ENCODE measurements at places on chromosomes 11 and 22.

GRCh38 chr11:111974446-111974845 is 37.3 kb downstream of the DIXDC1 start:
- no peak for DNase-seq

GRCh38 chr11:831118-831864 is 1.5 kb upstream of the CD151 start:
- no peak for DNase-seq

- no peak for DNase-seq
Measured at GRCh38 chr11:9344061-9344680, 29.8 kb upstream of the TMEM41B start.

GRCh38 chr11:2943711-2944118 is 14.5 kb upstream of the PHLDA2 start:
- no peak for DNase-seq

DNA sequence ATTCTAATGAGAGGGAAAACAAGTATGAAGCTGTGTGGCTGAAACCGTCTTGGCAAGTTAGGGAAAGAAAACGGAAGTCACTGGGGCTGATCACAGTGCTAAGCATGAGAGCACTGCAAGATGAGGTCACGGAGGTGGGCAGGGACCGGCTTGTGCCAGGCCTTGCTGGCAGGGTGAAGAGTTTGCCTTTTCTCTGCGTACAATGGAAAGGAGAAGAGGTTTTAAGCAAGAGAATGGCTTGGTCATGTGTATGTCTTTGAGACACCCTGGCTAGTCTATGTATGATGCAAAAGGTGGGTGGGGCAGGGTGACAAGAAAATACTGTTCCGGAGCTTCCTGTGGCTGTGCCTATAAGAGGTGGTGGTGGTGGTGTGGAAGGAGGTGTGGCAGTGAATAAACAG is 567.9 kb downstream of the NTM start:
- DNase-seq = no peak

DNA sequence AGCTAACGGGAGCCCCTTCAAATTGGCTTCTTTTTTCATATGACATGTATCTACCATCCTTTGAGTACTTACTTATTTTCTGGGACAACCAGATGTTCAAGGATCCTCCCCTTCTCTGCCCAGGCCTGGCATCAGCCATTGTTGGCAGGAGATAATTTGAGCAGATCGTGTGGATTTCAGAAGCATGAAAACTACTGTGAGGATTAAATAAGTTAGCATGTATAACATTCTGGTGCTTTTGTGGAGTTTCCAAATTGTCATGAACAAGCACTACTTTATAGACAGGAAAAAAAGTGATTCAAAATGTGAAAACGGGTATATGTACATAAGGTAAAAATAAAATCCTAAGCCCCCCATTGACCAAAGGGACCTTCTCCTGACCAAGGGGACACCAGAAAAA is 2.1 kb upstream of the NADSYN1 start:
- no peak for DNase-seq

DNA sequence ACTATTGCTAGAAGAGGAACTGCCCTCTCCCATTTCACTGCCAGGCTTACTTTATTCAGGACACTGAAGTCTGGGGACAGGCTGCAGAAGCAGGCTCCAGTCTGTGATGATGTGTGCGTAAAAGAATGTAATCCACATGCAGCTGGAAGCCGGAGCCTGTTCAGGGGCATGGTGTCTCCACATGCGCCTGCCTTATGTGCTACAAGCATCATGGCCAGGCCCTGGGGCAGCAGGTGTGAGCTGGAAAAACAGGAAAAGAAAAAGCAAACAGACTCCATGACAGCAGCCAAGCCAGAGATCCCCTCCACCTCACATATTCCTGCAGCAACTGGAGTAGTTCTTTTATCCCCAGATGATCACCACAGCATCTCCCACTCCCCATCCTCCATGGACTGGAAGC is 33.4 kb downstream of the ARFGAP2 start:
- DNase-seq = no peak

DNA sequence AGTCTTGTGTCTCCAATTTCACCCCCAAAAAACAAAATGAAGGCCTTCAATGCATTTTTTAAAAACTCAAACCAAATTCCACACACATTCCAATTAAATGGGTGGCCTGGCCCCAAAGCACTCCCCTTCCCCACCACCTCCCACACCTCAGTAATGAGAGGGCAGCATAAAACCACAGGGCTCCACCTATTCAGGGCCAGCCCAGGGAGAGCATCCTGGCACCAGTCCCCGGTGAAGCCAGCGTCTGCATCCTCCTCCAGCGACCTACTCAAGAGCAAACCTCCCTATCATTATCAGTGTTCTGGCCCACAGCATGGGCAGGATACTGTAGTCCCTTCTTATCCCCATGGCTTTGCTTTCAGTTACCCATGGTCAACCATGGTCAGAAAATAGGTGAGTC is 17.8 kb upstream of the OR8B8 start:
- no peak for DNase-seq

- peak; percentile 93 for DNase-seq
Measured at GRCh38 chr11:134033696-134034491, 35.0 kb upstream of the JAM3 start.

GRCh38 chr11:125063429-125064043 is 431 bp downstream of the SLC37A2 start:
- no peak for DNase-seq

DNA sequence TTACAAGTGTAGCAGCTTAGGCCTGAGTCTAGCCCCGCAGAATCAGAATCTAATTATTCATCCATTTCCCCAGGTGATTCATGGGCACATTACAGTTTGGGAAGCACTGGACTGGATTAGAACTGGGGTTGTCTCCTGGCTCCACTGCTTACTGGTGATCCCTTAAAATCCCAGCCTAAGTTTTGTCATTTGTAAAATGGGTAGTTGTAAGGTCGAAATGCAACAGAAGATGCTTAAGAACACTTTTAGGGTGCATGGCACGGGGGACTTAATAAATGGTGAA is 1.3 kb downstream of the STX3 start:
- no peak for DNase-seq

- no peak for DNase-seq
Measured at GRCh38 chr11:100625041-100625440, 62.0 kb upstream of the ARHGAP42 start.

DNA sequence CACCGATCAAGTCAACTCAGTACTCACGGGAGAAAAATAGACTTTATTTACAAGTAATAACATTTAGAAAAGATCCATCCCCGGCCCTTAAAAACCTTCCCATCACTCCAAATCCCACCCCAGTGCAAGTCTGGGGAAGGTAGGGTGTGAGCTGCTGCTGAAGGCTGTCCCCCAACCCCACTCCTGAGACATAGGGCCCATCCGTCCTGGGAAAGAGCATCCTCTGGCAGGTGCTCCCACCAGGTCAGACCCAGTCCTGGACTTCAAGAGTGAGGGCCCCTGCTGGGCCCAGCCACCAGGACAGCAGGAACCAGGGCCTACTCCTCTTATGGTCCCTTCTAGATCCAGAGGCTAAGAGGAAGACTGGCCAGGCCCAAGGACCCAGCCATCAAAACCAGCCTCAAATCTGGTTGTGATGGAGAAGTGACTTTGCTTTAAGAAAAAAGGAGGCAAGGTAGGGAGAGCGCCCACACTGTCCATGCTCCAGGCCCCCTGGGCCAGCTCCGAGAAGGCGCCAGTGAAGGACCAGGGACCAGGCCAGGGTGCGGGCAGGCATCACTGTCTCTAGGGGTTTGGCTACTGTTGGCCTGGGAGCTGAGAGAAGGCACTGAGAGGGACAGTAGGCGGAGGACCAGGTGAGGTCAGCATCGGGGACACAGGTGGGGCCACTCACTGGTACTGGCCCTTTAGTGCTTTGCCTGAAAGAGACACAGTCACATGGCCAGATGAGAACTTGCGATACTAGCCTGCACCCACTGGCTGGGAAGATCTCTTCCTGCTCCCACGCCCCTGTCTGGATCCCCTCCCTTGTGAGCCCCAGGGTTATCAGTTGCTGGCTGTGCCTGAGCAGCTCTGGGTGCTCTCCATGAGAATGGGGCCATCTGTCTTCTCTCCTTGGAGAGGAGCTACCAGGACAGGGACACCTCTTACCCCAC is 4.4 kb downstream of the IL18BP start:
- DNase-seq = no peak

GRCh38 chr11:33257897-33258630 is 883 bp downstream of the HIPK3 start:
- peak; percentile 25 for DNase-seq

- DNase-seq = no peak
Measured at GRCh38 chr22:49530671-49531367, 296.9 kb downstream of the BRD1 start.

DNA sequence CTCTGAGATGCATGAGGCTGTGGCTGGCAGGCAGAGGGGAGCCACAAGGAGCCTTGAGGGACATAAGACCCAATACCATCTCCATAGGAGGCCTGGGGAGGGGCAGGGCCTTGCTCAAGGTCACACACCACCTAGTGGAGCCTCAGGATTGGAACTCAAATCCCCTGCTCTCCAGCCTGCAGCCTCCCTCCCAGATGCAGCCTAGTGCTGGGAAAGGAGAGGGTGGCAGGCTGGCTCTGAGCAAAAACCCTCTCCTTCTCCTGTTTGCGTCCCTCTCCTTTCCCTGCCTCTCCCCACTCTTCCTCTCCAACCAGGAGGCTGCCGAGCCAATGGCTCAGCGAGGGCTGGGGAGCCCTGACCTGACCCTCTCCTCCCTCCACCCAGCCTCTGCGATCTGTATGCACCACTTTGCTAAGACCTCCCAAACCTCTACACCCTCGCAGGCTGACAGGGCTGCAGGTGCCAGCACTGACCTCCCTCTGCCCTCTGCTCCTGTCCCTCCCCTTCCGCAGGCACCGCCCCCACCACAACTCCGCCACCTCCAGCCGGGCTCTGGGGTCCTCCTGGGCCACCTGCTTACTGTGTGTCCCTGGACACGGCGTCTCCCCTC is 14.7 kb downstream of the IGLL1 start:
- no peak for DNase-seq

DNA sequence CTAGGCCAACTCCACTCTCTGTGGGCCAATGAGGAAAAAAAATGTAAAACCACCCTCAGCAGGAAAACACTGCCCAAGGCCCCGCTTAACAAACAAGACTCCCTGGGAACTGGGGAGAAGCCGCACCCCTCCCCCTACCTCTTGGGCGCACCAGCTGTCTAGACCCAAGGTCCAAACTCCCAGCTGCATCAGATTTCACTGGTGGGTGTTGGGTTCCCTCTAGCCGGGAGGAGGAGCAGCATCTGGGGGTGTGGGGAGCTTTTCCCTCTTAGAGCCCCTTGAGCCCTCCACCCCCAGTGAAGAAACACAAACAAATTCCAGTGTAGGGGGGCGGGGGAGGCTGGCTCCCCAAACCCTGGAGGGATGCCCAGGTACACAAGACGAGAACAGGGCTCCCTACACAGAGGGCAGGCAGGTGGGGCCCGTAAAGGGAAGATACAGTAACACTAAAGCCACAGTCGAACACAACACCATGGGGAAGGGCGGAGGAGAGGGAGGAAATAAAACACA is 64.9 kb downstream of the NECTIN1 start:
- no peak for DNase-seq

- no peak for DNase-seq
Measured at GRCh38 chr11:3984896-3985295, 109.7 kb upstream of the RRM1 start.

DNA sequence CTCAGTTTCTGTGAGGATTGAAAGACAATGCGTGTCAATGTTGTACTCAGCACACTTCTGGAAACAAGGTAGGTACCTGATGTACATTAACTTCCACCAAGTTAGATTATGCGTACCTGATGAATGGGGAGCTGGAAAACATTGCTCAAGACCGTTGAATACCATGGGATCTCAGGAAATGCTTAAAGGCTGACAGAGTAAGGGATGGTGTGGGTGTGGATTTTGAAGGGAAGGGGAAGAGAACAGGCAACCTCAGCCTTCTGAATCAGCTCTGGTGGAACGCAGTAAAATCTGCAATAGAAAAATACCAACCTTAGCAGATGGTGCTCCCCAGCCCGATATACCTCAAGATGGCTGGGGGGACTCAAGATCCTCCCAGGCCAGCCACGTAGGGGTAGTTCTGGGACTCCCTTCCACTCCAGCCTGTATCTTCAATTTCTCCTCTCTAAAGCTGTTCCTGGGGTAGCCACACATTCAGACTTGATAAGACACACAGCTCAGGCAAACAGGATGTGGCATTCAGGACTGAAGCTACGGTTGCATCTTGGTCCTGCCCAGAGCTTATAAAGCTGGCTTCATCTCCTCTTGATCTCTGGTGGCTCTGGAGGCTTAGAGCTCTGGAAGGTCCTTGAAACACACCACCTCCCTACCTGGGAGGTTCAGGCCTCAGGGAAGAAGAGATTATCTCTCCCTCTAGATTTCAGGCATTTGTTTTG is 111.8 kb downstream of the CTNND1 start:
- no peak for DNase-seq

DNA sequence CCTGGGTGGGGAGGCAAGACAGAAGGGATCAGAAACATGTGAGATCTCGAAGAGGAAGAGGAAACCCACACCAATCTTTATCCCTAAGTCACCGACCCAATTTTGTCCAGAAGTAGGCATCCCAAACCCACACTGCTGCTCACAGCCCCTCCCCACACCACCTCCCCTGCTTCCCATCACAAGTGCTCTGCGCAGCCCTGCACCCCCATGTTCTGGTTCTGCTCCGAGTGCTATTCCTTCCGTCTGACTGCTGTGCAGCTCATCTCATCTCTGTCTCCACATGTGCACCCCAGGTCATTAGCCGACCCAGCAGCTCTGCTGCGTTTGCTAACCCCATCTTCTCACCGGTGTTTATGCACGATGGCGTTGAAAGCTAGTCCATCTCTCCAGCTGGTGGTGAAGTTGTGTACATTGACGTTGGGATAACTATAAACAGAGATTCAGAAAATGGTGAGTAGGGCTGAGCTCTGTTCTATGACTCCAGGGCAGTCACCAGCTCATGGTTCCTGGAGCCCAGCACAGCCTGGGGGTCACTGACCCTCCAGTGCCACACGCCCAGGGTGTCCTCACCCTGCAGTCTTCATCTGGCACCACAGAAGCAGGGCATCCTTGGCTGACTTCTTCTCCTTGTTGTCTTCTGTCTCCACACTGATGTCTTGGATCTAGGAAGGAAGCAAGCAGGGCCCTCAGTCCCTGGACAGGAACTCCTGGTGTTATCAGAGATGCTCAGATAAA is 15.1 kb downstream of the SPTBN2 start:
- DNase-seq = no peak

- no peak for DNase-seq
Measured at GRCh38 chr11:69010964-69011623, 2.0 kb downstream of the MRGPRF start.

All from NCI-H2081 treated with DMSO at 0.1 percent for 48 hours (cell line).